H7 (cell line): ENCODE measurements at places on chromosomes 11 and 22.

GRCh38 chr11:17747131-17747955 is 12.8 kb downstream of the KCNC1 start:
- DNase-seq, result no peak

DNA sequence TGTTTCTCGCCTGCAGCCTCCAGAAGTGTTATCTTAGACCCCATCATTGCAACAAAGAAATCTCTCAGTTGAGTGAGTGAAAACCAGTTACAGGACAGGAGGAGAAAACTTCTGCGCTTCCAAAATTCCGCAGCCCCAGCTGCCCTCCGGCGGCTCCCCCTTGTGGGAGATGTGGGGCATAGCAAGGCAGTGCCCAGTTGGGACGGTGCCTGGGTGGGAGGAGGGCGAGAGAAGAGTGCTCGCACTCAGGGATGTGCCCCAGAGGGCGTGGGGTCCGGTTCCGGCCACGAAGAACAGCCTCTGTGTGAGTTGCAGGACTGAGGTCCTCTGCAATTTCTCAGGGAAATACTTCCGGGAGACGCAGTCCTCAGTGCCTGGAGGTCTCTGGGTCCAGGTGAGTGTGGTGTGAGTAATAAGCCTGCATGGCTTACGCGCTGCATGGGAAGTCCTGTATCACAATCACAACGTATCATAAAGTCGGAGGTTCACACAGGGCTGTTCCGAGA is 87.0 kb upstream of the BLID start:
- peak; percentile 81 for DNase-seq

GRCh38 chr11:105609341-105609781 is 512 bp upstream of the GRIA4 start:
- DNase-seq, result peak; percentile 43

DNA sequence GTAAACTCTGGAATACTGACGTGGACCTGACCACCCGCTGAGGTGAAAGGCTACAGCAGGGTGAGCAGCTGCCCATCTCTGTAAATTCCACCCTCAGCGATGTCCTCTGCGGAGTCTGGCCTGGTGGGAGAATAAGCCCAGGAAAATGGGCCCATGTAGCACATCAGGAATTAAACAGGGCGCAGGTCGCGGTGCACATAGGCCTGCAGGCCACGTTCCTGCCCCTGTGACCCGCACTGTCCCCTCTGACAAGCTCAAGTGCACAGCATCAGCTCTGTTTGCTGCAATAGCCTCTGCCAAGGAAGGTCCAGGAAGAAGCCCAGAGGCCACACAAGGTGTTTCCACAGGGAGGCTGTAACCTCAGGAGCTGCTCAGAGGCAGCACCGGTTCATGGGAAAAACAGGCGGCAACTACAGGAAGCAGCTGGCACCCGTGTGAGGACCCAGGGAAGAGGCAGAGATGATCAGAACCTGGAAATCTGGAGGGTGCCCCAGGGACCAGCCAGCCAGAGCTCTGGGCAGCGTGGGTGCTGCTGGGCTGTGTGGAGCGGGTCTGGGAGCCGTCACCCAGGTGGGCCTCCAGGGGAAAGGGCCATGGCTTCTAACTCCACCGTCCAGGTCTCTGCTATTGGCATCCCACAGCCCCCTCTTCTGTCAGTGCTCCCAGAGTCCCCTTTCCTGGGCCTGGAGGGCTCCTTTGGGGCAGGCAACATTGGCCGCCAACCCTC is 808 bp upstream of the IFITM2 start:
- DNase-seq, result no peak

DNA sequence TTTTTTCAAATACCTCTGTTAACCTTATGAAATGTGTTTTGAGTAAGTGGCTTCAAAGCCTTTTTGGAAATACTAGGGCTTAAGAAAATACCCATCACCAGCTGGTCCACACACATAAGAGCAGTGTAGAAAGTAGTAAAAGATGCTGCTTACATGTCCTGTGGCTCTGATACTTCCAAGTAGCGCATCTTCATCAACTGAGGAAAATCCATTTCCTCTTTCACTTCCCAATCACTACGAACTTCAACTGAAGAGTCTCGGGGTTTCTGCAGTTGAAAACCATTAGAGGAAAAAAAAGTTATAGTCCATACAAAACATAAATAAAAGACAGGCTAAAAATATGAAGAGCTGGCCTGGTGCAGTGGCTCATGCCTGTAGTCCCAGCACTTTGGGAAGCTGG is 8.5 kb downstream of the EIF3D start:
- no peak for DNase-seq

DNA sequence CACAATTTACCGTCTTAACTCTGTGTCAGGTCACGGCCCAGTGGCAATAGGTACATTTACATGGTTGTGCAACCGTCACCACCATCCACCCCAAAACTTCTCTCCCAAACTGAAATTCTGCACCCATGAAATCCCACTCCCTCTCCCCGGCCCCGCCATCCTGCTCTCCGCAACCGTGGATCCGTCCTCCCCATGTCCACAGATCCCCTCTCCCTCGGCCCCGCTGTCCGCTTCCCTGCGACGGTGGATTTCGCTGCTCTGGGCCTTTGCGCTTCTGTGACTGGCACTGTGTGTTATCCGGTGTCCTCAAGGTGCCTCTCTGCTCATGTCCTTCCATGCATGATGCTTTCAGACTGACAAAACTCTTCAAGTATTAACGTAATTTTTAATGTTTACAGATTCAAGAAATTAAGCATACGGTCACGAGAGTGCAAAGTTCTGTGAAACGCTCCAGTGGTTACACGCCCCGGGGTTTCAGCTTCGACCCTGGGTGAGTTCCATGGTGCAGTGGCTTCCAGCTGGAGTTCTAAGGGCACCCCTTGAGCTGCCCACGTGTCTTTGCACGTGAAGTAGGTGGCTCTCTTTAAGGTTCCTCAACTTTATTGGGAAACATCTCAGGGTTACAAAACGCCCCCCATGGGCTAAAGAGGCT is 76.4 kb downstream of the KCNQ1 start:
- peak; percentile 40 for DNase-seq

DNA sequence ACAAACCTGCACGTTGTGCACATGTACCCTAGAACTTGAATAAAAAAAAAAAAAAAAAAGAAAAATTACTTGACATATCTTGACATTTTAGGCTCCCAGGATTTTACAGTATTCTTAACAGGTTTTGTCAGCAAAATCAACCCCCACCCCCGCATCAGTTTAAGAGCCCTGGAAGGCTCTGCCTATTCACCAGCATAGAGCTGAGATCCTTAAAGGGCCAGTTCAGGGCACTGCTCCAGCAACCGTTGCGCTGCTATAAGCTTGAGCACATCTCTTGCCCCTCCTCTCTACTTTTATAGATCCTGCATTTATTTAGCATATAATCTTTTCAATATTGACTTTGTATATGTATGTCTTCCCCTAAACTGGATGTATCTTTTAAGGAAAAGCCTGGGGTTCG is 697 bp upstream of the PAFAH1B2 start:
- DNase-seq, result peak; percentile 64

DNA sequence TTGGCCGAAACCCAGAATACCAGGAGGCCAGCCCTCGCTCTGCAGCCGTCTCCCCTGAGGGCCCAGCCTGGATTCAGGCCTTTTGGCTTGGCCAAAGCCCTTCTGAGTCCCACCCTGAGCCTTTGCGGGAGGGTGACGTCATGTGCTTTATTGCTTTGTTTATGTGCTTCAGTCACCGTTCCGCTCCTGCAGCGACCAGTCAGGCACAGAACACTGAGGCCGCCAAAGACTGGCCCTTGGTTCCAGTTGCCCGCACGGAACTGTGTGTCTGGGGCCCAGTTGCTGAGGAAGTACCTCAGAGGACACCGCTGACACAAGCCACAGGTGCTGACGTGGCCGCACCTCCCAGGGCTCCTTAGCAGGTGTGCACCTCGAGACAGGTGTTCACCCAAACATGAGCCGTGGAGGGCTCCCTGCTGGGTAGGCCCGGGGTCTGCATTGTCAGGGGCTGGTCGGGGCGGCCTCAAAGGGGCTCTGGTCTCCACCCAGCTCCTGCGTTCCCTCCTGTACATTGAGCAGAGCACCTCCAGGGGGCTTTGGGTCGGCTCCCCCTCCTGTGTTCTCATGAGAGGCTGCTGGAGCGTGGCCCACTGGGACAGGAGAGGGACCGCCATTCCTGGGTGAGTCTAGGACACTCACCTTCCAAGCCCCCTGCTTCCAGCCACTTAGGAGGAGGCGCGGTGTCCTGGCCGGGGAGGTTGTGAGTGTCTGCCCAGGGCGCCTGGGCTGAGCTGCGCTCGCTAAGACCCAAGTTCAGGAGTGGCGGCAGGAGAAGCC is 376.8 kb downstream of the TBC1D22A start:
- DNase-seq, result no peak

- no peak for DNase-seq
Measured at GRCh38 chr11:48184452-48184851, 32.2 kb upstream of the OR4B1 start.

- DNase-seq, result peak; percentile 56
Measured at GRCh38 chr22:23579870-23580575, at the start of gene IGLL1. TSS of gene IGLL1 (minus strand) at chr22:23580290. CDS start at chr22:23580190, 100 bp downstream.

DNA sequence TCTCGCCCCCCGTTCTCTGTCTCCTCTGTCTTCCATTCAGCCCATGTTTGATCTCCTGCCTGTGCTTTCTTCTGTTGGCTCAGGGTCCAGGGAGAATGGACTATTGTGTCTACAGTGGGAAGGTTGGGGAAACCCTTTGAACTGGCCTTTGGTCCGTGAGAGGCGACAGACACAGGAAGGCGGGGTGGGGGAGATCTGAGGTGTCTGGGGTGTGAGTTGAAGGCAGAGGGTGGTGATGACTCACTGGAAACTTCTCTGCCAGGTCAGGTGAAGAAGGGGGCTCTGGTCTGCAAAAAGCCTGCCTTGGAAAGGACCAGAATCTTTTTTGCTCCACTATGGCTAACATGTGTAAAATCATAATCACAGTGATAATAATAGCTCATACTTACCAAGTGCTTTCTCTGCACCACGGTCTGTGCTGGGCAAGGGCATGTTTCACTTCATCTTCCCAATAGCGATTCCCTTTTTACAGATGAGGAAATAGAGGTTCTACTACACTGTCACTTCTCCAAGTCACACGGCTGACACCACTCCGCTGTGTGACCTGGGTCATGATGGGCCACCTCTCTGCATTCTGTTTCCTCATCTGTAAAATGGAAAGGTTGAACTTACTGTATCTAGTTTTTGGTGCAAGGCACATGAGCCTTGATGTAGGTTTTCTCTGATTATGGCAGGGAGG is 99.8 kb upstream of the ALX4 start:
- DNase-seq, result no peak

DNA sequence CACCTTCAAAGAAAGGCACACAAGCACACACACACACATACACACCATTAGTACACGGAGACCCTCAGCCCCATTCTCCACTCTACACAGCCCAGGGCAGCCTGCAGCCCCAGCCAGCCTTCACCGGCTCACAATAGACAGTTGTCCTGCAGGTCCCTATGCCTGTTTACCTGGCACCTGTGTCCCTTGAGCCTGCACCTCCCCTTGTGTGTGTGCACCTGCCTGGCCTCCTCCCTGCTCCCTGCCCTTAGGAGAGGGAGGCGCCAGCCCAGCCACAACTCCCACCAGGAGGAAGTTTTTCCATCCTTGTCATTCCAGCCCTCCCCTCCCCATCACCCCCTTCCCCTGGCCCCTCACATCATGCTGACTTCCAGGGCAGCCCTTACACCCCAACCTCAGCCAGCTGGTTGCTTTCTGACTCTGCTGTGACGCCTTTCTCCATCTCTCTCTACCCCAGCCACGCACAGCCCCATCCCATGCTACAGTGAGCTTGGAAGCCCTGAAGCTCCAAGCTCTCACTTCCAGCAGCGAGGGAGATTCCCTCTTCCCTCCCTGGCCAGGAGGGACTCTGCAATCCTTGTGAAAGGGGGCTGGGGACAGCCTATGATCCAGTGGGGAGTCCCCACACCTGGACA is 4.4 kb downstream of the AHNAK start:
- DNase-seq, result no peak

DNA sequence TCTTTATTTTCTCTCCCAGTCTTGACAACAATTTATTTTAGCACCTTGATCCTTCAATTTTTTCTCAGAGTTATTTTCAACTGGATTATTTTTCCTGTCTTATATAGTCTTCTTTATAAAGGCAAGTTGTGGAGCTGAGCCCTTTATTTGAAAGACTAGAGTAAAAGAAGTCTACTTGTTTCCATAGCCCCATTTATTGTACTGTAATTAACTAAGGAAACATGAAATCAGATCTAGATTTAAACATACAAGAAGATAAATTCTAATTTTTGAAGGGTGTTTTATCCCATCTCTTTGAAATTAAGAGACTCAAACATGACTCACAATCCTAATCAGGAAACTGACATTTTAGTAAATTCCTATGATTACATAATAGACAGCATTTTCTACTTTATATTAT is 2421.8 kb downstream of the LRRC4C start:
- DNase-seq, result no peak

DNA sequence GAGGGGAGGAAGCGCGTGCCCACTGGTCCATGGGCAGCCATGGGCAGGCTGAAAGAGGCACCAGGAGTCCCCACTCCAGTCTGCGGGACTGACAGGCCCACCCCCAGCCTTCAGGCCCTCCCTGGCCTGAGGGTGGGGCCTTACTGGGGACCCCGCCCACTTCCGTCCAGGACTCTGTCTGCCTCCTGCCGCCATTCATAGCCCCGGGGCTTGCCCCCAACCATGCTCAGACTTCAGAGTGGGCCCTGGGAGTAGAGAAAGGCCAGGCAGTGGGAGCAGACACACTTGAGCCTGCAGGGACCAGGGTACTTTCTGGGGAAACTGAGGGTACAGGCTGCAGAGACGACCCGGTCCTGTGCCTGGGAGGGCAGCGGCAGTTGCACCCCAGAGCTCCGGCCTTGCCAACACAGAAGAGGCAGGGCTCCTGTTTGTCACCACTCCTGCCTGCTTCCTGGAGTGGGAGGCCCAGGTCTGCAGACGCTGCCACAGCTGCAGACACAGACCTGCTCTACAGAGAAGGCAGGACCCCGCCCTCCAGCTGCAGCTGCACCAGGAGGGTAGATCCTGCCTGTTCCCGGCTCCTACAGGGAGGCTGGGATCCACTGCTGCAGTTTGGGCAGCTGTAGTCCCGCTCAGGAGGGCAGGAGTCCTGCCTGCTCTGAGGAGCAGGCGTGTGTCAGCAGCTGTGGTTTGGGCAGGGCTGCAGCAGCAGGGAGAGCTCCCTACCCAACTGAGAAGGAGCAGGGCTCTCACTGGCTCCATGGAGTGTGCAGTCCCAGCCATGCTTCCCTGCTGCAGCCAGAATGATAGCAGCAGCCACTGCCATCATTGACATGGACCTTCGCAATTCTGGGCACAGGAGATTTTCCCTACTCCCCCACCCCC is 387.9 kb upstream of the ANO3 start:
- DNase-seq, result peak; percentile 5

DNA sequence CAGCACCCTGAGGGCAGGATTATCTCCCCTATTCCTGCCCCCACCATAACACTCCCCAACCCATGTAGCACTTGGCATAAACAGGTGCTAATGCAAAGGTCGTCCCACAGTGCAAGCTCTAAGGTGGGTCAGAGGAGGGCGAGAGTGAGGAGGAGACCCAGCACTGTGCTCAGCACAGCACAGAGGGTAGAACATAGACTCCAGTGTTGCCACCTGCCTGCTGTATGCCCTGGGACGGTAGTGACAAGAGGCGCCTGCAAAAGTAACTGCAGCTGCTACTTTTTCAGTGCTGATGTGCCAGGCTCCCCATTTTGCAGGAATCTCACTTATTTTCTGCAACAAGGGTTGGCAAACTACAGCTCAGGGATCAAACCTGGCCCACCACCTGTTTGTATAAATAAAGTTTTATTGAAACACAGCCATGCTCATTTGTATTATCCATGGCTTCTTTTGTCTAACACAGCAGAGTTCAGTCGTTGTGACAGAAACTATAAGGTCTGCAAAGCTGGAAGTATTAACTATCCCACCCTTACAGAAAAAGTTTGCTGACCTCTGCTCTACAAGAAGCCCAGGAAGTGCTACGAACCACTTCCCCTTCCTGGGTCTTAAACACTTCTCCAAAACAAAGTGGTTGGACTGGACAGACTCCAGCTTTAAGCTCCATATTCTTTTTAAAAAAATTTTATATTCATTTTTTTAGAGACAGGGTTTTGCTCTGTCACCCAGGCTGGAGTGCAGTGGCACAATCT is 16.9 kb upstream of the CDC42BPG start:
- DNase-seq, result peak; percentile 72
